ENCODE measurements at places on chromosomes 1 and 21.

- no peak for DNase-seq
Observed at GRCh38 chr1:219661464-219662092, 48.7 kb upstream of the ZC3H11B start.

GRCh38 chr1:93614986-93615581, 66.6 kb downstream of the BCAR3 start:
- no peak for DNase-seq

- no peak for DNase-seq
Observed at GRCh38 chr21:35530766-35531165, 481.7 kb upstream of the RUNX1 start.

GRCh38 chr1:104853276-104853675, 1103.6 kb downstream of the AMY1C start:
- no peak for DNase-seq

DNA sequence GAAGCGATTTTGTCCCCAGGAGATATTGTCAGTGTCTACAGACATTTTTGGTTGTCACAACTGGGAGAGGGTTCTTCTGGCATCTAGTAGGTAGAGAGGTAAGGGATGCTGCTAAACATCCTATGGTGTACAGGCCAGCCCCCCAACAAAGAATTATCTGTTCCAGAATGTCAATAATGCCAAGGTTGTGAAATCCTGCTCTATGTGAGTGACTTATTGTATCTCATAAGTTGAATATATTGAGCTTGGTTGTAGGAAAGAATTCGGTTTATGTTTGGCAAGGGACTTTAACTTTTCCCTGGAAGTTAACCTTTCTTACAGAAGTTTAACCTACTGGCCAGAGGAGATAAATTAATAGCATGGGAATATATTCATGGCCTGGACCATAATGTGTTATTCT, 52.6 kb upstream of the ANGPTL1 start:
- no peak for DNase-seq

DNA sequence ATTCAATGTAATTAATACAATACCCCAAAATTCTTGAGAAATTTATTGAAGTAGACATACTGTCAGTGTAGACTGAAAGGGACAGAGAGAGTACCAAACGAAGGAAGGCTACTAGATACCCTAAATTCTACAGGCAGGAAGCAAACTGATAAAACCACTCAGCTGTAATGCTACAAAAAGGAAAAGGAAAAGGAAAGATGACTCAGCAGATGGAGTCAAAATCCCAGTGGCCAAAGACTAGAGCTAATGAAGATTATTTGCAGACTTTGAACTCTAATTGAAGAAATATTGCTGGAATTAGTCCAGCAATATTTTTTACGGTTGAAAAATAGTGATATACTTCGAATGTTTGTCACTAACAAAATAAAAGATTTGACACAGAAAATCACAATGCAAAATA, 671.9 kb downstream of the BRINP3 start:
- DNase-seq: no peak

DNA sequence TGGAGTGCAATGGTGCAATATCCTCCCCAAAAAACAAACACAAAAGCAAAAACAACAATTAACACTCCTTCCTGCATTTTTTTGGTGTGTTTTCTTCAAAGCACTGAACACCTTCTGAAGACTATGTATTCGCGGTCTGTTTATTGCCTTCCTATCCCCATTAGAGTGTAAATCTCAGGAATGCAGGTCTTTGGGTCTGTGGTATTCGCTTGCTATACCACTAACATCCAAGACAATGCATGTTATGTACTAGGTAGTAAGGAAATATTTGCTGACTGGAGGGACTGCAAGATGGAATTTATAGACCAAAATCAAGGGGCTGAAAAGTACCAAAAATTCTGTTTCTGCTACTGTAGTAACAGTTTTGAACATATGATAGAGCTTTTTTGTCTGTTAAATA, 299.4 kb downstream of the RYR2 start:
- DNase-seq: no peak

DNA sequence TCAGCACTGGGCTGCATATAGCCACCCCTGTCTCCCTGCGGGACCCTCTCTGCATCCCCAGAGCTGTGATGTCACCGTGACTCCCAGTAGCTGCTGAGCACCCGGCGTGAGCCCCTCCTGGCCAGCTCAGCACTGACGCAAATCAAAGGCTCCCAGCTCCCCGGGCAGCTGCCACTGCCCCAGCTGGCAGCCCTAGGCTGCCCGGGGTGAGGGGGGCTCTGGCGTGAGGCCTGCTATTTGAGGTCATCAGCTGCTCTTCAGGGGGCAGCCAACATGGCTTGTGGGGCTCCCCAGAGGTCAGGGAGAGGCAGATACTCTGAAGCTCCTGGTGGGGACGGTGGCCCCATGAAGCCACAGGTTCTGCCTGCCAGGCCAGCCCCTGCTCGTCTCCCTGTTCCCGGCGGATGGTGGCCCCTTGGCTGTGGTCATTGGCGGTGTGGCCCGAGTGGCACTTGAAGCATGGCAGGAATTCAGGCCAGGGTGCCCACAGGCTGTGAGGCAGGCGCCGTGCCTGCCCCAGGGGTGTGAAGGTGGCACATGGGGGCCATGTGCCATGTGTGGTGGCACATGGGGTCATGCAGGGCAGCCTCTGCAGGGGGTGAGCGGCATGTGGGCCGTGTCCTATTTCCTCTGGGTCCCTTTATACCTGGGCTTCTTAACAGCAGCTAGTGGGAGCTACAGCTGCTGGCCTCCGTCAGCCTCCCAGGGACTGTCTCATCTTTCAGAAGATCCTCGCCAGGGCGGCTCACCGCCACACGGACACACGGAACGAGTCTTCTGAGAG, 85.4 kb downstream of the SIK1 start:
- no peak for DNase-seq

DNA sequence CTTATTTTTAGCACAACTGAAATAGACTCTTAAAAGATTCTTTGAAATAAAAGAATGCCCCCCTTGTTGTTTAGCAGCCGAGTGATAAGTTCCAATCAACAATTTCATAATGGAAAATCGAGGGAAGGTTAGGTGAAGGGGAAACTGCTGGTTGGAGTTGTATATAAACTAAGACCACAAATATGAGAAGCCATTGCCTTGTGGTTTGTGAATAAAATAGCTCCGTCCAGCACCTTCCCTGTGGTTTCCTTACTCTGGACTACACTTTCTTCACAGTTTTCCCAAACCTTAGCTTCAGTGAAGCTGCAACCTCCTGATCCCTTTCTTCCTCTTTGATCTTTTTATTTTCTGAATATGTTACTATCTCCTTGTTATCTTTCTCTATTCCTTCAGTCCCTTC, 6.7 kb upstream of the RAB3GAP2 start:
- DNase-seq: no peak

DNA sequence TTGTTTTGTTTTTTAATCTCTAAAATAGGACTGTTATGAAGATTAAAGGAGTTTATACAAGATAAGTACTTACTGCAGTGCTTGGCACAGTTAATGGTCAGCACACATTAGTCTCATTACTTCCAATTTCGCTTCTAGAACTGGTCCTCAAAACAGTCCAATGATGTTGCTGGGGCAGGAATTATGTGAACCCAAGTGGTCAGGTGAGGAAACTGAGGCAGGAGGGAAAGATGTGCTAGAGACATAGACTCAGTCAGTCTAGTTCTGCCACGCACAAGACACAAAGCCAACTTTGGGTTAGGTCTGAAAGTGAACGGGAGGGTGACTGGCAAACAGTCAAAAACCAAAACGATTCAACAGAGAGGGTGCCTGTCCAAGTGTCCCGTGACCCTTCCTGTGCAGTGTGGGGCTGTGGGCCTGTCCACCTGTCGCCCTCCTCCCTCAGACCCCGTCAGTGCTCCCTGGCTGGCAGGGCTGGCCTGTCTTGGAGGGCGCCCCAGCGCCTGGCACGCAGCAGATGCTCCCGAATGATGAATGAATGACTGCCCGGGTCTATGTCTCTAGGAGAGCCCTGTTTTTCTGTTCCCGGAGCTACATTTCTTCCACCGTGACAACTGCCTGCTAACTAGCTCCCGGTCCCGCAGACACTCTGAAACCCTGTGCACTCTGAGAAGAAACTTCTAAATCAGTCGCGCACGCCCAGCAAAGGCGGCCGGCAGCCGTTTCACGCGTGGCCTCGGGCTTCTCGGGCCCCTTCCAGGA, 2.4 kb downstream of the LRP8 start:
- DNase-seq: no peak

DNA sequence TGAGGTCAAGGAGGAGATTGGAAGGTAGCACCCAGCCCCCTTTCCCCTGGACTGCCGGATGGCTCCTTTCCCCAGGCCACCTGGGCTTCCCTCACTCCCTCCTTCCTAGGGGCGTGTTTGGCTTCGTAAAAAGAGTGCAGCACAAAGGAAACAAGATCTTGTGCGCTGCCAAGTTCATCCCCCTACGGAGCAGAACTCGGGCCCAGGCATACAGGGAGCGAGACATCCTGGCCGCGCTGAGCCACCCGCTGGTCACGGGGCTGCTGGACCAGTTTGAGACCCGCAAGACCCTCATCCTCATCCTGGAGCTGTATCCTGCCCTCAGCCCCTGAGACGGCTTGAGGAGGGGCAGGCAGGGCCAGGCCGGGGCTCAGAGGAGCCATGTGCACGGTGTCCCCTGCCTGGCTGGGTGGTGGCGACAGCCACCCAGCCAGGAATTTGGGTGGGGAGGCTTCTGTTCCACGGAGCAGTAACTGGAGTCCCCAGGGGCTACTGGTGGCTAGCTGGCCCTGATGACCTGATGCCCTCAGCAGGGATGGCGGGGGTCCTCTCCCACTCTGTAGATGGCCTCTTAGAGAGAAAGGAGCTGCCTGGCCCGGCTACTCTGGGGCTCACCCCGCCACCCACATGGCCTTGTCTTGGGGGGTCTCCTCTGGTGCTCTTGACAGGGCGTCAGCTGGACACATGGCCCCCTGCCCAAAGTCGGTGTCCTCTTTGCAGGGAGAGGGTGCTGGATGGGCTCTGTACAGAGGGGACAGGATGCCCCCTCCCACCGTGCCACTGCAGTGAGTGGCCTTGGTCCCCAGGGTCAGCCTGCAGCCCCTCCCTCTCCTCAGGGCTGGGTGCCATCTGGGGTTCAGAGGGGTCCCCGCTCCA, 39.5 kb downstream of the TRIM11 start:
- DNase-seq: no peak

DNA sequence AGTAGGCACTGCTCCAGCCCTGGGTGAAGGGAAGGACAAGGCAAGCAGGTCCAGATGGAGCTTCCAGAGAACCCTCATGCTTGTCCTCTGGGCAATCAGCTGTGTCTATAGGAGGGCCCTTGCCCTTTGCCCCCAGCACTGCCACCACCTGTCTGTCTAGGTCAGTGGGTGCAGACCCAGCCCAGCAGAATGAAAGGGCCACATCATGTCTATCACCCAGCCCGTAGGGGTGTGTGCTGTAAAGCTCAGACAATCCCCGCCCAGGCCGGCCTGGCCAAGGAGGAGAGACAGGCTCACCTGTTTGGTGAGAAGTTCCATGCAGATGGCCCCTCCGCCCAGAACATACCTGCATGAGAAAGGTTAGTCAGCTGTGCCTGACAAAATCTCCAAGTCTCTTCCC, 7.0 kb downstream of the UBE2Q1 start:
- no peak for DNase-seq

Data from activated naive CD4-positive, alpha-beta T cell treated with anti-CD3 and anti-CD28 coated beads, Interleukin-2, amount 50 U/mL, for 16 hours (primary cell).